ENCODE measurements at places on chromosomes 1 and 21.

DNA sequence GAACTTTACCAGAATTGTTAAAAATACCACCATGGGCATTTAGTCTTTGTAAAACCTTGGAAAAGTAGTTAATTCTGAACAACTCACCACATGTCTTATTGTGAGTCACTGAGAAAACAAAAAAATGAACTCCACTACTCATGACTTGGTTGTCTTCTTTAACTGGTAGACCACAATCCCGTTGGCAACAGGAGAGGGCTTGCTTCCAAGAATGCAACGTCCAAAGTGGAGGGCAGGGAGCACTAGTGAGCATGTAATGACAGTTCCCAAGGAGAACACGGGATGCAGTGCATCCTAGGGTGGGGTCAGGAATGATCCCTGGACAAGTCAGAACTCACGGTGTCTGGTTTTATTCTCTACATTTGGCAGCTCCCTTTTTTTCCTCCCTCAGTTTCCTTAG is 15.2 kb upstream of the HMCN1 start:
- DNase-seq = peak; percentile 77

DNA sequence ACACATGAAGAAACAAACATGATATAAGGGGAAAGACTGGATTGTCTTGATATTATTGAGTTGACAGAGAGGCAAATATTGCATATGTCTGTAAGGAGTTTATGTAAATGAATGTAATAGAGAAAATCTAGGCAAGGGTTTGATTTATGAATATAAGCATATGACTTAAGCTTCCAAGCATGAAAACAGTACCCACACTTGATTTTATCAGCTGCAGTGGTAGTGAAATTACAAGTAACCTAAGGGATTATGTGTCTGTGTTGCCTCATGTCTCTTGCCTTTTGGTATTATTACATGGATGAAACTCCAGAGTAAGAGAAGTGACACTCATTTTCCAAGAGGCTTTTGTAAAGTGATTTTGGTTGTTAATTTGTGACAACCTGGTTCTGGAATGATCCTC is 1678.9 kb downstream of the KCNT2 start:
- no peak for DNase-seq

DNA sequence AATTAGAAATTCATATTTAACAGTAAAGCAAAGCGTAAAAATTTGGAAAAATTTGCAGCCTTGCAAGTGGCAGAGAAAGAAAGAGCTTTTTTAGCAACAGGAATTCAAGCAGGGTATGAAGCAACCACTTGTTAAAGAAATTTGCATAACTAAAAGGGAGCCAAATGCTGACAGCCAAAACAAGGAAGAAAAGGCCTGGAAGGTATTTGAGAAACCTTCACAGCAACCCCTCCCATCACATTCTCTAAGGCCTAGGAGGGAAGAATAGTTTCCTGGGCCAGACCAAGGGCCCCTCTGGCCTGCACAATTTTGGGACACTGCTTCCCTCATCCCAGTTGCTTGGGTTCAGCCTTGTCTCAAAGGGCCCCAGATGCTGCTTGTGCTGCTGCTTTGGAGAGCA is 672.4 kb upstream of the TMPRSS15 start:
- DNase-seq = no peak

DNA sequence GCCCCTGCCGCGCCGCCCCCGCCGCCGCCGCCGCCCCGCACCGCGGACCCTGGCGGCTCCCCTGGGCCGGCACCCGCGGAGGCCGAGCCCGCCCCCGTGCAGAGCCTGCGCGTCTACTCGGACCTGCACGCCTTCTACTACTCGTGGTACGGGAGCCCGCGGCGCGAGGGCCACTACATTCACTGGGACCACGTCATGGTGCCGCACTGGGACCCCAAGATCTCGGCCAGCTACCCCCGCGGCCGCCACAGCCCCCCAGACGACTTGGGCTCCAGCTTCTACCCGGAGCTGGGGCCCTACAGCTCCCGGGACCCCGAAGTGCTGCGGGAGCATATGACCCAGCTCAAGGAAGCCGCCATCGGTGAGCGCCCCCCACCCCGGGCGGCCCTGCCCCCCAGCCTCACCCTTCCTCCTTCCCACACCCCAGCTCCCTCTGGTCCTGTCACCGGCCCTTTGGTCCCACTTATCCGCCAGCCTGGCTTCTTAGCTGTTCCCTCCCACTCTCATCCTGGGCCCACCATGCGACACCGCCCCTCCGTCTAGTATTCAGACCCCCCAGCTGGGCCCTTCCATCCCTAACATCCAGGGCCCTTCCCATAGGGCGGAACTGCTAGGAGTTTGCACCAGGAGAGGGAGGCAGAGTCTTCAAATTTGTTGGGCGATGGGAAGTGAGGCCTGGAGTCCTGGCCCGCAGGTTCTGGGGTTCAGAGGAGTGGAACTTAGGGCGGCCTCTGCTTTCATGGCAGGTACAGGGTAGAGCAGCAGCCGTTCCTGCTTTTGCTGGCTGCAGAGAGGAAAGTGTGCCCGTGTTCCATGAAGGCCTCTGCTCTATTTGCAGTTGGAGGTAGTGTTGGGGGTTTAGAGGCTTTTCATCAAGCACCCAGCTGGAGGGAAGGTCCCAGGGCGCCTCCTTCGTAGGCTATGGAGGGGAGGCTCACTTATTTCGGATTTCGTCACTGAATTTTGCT is 1.0 kb downstream of the MANEAL start:
- no peak for DNase-seq

GRCh38 chr1:28565040-28565439 is 12.2 kb downstream of the TRNAU1AP start:
- no peak for DNase-seq

DNA sequence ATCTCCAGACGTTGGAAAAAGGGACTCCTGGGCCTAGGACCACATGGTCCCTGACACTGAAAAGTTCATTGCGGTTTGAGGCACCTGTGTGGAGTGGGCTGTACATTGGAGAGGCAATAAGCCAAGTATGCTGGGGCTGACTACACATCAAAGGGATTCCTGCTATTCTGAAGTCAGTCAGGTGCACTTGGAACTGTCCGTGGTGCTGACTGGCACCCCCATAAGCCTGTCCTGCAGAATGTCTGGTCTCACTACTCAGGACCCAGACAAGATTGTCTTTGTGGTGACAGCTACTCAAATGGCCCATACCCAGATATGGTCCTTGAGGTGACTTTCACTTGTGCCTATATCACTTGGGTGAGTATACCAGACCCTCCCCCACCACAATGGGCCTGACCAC is 150.6 kb downstream of the RWDD3 start:
- DNase-seq = no peak

- no peak for DNase-seq
Measured at GRCh38 chr1:41097105-41097504, 75.6 kb upstream of the SLFNL1 start.

DNA sequence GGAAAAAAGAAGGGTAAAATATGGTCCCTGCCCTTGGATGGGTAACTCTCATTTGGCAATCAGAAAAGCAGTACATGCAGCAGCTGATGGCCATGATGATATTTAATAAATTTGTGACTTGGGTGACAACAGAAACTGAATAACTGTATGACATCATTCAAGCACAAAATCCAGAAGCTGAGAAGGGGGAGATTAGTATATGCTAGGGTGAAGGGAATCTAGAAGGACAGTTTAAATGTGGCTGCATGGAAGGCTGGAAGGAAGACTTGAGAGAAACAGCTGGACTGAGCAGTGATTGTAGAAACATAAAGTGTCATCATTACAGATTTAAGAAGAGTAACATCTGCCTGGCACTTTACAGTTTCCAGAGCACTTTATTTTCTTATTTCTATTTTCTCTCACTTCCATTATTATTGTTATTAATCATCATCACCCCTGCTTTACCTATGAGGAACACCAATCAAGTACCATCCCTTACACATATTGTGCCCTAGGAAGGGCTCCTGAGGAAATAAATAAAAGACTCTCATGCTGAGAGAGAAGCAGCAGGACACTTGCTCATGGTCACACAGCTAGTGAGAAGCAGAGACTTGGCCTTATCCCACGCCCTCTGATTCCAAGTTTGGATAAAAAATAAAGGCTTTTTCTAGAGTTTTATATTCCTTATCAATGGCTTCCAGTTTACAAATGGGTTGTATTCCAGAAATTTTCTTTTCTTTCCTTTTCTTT is 207.2 kb downstream of the PBX1 start:
- DNase-seq = no peak

GRCh38 chr1:99919220-99919619 is 50.6 kb upstream of the SLC35A3 start:
- no peak for DNase-seq

DNA sequence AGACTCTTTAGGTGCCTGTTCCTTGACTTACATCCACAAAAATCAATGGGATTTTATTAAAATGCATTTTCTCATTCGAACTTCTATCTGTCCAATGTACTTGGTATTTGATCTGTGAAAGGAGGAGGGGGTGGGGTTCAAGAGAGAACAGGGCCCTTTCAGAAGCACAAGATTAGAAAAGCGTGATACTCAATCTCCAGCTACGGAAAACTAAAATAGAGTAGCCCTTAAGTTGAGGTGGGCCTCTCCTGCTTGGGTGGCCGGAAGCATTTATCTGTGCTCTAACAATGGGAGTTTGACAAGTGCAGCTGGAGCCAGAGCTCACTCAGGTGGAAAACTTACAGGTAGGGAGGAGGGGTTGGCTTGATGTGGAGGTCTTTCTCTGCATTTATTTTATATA is 462 bp upstream of the RXRG start:
- no peak for DNase-seq

- DNase-seq = no peak
Measured at GRCh38 chr1:5396593-5396992, 595.6 kb downstream of the NPHP4 start.

DNA sequence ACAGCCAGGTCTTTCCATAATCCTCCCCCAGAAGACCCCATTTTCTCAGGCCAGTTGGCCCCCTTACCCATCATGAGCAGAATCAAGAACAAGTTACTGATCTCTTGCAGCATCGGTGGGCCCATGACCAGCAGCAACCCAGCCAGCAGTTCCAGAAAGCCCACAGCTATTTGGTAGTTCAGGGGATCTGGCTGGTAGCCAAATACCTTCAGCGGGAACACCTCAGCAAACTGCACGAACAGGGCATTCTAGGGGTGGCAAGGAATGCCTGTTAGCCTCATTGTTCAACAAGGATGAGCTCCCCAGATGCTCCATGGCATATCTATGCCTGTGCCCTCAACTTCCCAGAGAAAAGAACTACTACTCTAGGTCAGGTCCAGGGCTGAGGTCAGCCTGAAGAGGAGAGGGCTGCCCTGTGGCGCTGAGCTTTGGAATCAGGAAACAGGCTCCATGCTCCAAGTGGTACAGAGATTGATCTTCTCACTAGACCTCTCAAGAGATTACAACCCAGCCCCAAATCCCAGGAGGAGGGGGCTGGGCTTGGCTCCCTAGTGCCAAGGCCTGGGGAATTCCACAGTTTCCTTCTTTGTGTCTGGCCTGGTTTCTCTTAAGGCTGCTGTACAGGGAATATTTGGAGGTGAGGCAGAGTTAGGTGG is 1.3 kb downstream of the TMEM35B start:
- no peak for DNase-seq

- no peak for DNase-seq
Measured at GRCh38 chr1:194289569-194290266, 1103.3 kb upstream of the B3GALT2 start.

DNA sequence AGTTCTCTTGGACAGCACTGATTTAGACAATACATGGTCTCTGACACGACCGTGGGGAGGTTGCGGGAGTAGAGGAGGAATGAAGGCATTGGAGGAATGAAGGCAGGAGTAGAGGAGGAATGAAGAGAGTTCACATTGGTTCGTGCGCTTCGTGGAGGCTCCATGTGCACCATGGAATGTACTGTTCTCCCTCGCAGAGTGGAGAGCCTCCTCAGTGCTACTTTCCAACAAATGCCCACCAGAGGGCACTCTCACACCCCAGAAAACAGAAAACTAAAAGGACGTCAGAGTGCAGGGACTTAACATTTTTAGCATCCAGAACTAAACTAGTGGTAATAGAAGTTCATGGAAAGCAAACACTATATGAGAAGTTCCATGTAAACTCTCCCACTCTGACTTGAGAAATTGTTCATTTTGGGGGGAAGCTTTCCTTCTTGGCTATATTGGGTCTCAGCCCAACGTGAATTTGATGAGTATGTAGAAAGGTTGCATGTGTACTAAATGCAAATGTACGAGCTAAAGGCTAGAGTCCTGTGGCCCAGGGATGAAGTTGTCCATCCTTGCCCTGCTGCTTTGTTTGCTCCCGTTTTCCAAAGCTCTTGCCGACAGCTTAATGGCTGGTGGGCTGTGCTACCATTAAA is 211.6 kb downstream of the LMX1A start:
- DNase-seq = peak; percentile 17

- DNase-seq = no peak
Measured at GRCh38 chr1:245434280-245434679, 279.5 kb downstream of the KIF26B start.

GRCh38 chr1:75472971-75473603 is 137.8 kb downstream of the SLC44A5 start:
- DNase-seq = no peak

DNA sequence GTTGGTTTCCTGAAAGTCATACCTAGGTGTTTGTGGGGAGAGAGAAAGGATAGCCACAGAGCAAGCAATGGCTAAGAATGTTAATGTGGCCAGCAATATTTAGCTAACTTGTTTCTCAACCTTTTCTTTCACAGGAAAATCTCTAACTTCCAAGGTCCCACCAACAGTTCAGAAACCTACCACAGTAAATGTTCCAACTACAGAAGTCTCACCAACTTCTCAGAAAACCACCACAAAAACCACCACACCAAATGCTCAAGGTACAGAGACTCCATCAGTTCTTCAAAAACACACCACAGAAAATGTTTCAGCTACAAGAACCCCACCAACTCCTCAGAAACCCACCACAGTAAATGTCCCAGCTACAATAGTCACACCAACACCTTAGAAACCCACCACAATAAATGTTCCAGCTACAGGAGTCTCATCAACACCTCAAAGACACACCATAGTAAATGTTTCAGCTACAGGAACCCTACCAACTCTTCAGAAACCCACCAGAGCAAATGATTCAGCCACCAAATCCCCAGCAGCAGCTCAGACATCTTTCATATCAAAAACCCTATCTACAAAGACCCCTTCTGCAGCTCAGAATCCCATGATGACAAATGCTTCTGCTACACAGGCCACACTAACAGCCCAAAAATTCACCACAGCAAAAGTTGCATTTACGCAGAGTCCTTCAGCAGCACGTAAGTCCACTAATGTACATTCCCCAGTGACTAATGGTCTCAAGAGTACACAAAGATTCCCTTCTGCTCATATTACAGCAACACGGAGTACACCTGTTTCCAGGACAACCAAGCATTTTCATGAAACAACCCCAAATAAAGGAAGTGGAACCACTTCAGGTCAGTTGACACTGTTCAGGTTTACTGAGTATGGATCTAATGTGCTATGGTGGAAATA is 15.3 kb downstream of the CD55 start:
- DNase-seq = peak; percentile 35

DNA sequence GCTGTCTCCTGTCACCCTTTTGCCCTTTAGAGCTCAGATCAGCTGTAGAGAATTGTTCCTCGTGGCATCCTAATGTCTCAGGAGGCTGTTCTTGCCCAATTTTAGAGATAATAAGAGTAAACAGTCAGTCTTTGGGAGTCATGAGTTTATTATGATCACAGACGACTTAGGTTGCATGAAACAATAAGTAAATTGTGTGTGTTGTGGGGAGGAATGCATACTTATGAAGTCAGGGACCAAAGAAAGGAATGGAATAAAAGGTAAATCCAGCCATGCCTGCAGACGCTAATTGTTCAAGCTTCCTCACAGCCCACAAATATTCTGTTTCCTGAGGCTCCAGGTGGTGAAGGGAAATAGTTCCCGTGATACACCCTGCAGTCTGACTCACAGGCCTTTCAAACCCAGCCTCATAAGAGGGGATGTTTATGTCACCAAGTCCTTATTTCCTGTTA is 897 bp downstream of the EPHX4 start:
- no peak for DNase-seq

Measured in fibroblast of the conjunctiva (primary cell).